Activated naive CD8-positive, alpha-beta T cell treated with anti-CD3 and anti-CD28 coated beads for 36 hours (primary cell): ENCODE measurements at places on chromosomes 4 and X. TPM values are rescaled to one million over a fixed set of nuclear protein-coding genes. Genes with fewer than 3 reads are reported as not detected.

DNA sequence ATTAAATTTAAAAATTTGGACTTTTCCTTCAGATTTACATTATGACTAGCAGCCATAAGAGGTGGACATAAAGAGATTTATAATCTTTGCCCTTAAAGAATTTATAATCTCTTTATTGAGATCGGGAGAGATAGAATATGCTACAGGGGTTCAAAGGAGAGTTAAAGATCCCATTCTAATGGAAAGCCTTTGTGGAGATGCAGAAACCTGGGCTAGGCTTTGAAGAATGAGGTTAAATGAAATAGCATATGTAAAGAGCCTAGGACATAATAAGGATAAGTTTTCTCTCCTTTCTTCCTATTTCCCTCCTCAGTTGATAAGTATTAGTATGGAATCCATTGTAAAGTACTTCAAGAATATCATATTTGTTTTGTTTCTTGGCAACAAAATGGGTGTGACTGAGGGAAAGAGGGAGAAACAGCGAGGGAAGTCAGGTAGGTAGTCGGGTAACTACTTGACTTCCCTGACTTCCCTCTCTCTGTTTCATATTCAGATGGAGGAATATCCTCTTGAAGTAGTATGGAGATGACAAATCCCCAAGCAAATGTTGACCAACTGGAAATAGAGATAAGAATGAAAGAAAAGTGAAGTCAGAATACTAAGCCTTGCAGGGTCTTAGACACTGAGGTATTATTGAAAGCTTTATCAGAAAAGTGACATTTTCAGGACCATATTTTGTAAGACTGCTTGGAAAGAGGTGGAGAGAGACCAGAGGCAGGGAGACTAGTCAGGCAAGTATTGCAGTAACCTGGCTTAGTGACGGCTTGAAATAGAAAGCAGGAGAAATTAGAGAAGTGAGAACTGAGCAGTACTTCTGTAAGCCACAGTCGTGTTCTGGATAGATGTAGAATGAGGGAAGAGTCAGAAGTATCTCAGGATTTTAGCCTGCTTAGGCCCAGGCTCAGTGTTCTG, 82.9 kb downstream of the PDLIM5 start:
- DNase-seq: no peak

Gene RHOH
- total RNA-seq: 112 TPM

DNA sequence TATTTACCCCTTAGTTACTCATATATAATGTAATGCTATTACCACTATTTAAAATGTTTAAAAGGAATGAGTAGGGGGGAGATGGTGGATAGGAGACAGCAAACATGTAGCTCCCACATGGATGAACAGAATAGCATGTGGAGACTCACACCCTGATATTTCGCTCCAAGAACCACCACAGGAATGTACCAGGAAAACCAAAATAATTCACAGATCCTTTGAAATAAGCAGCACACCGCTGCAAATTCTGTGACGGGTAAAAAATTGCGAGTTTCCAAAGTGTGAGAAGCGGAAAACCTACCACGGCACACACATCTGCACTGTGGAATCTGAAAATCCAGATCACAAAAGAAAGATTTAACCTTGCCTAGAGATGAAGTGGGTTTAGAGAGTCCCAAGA, 428.2 kb downstream of the TLL1 start:
- DNase-seq: no peak

GRCh38 chr4:866761-867390, 40.9 kb upstream of the CPLX1 start:
- DNase-seq: no peak

Gene SH2D1A
- 67.6 TPM for total RNA-seq

Gene FDCSP
- total RNA-seq: not detected

Gene COL4A6
- total RNA-seq: not detected

Gene F11
- total RNA-seq: not detected
